ENCODE measurements at places on chromosomes 3 and 15.

GRCh38 chr15:38994310-38994709 is 429.7 kb upstream of the RASGRP1 start:
- no peak for DNase-seq

DNA sequence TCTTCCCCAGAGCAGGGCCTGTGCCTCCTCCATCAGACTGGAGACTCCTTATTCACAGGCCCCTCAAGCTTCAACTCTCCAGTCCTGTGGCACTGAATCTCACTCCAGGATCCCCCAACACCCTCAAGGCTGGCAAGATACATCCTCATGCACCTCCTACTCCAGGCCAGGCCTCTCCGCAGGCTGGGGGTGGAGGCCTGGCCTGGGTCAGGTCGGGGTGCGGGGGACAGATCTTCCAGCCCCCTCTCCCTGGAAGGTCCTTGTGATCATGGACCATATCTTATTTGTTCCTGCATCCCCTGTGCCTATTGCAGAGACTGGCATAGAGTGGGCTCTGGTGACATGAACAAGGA is 147.3 kb downstream of the SMAD6 start:
- no peak for DNase-seq

GRCh38 chr3:58015520-58015915 is 7.3 kb downstream of the FLNB start:
- no peak for DNase-seq

- no peak for DNase-seq
These were observed 97.8 kb upstream of the IGSF10 start for GRCh38 chr3:151558661-151559060.

- no peak for DNase-seq
These were observed 964 bp downstream of the SLC25A20 start for GRCh38 chr3:48897460-48898376.

- peak; percentile 45 for DNase-seq
These were observed 432 bp upstream of the LPP start for GRCh38 chr3:188153437-188154013.

DNA sequence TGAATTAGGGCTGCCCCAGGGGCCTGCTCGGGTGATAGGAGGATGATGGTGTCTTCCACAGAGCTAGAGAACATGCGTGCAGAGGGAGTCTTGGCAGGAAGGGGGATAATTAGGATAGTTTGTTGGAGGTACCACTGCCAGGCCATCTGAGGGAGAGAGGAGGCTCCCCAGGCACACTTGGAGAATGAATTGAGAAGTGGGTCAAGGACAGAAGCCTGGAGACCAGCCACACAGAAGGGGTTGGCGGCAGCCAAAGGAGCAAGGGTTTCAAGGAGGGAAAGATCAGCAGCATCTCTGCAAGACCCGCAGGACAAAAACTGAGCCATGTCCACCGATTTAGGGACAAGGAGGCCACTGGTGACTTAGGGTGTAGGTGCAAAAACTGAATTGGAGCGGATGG is 6.9 kb downstream of the SLC28A1 start:
- DNase-seq: no peak

DNA sequence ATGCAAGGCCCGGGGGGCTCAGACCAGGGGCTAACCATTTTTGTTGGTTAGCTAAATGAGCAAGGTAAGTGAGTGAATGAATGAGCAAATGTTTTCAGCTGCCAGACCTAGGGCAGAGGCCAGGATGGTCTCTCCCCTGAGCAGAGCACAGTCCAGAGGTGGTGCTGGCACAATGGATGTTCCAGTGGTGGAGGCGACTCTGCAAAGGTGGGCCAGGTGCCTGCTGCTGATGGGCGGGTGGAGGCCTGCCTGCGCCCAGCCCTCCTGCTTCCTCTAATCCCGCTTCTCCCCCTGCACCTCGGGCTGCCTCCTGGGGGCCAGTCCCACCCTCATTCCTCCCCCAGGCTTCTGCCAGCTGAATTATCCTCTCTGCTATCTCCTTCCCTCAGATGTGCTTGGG is 112.8 kb downstream of the WNT7A start:
- DNase-seq: no peak

- DNase-seq: no peak
These were observed 26.3 kb downstream of the CDIN1 start for GRCh38 chr15:36605604-36606263.

GRCh38 chr3:42970976-42971772 is 7.9 kb upstream of the GASK1A start:
- DNase-seq: no peak

- no peak for DNase-seq
These were observed 70.1 kb downstream of the HCN4 start for GRCh38 chr15:73298522-73299245.

- DNase-seq: no peak
These were observed 9.8 kb upstream of the PLXND1 start for GRCh38 chr3:129616291-129616690.

DNA sequence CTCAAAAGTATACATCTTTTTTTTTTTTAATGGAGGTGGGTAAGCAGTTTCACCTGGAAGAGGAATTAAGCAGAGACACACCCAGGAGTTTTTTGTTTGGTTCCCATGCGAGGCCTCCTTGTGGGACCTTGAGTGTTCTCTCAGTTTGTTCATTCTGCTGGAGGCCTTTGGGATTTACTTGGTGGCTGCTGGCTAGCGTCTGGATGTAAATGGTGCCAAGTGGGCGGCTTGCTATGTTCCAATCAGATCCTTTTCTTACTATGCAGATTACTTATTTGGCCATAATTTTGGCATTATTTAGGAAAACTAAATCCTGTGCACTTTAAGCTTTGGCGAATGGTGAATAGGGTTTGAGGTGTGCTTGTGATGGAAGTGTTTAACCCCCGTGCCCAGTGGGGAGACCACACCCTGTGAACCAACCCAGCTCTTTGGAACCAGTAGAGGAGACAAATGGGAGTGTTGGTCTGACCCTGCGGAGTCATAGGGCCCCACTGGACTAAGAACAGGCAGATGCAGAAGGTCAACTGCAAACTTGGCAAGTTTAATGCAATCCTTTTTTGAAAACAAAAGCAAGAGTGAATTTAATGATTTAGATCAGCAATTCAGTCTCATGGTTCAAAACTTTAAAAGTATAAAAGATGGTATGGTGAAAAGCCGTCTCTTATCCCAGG is 79.4 kb downstream of the EBLN2 start:
- no peak for DNase-seq

DNA sequence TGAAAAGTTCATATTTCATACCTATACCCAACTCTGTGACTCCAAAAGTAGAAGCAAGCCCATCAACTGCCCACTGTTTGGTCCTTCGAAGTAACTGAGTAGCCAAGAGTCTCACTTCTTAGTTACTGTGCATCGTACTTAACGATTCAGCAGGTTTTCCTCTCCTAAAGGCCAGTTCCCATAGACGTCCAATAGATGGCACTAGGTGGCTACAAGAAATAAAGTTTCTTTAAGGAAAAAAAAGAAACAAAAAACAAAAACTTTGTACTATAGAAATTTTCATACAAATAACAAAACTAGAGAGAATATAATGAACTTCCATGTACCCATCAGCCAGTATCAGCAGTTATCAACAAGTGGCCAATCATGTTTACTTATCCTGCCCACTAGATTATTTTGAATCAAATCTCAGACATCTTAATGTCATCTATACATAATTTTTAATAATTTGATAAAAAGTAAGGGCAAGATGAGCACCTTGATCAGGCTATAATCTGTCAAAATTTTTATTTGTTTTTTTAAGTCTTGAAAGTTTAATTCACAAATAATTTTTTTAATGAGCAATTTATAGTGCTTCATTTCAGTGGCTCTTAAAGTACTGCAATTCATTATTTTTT is 63.8 kb upstream of the ACP3 start:
- DNase-seq: no peak

DNA sequence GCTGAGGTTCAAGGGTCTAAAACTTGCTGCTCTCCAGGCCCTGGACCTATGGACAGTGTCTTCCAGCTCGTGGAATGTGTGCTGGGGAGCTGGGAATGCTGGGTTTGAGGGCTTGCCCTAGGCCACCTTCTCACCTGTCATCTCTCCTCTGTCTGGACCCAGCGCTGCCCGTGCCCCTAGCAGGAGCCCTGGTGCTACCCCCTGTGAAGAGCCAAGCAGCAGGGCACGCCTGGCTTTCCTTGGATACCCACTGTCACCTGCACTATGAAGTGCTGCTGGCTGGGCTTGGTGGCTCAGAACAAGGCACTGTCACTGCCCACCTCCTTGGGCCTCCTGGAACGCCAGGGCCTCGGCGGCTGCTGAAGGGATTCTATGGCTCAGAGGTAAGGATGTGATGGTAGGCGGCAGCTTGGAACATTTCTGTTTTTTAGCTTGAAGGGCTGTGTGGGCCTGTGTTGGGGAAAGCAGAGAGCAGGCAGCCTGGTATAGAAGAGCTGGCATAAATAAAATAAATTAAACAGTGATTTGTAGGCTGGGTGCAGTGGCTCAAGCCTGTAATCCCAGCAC is 5.1 kb downstream of the CHRD start:
- no peak for DNase-seq

- DNase-seq: no peak
These were observed 136.8 kb upstream of the PLXNA1 start for GRCh38 chr3:126845920-126846715.

DNA sequence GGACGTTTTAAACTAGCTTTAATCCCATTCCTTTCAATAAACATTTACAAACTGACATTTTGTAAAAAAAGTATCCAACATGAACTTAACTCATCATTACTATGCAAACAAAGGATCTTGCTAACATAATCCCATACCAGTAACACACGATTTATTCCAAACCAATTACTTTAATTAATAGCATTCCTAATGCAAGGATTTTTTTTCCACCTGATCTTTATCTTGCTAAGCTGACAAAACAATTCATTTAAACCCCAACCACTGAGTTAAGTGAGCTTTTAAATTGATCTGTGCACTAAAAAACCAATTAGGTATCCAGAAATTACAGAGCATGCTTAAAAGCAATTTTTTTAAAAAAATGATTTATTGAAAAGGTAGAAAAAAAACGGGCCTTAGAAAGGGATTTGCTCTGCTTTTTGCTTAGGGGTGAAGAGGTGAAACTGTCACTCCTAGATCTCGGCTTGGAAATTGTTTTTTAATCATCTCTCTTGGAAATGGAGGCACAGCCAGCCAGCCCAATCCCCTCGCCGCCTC is 1.2 kb downstream of the SH3BP5 start:
- no peak for DNase-seq

DNA sequence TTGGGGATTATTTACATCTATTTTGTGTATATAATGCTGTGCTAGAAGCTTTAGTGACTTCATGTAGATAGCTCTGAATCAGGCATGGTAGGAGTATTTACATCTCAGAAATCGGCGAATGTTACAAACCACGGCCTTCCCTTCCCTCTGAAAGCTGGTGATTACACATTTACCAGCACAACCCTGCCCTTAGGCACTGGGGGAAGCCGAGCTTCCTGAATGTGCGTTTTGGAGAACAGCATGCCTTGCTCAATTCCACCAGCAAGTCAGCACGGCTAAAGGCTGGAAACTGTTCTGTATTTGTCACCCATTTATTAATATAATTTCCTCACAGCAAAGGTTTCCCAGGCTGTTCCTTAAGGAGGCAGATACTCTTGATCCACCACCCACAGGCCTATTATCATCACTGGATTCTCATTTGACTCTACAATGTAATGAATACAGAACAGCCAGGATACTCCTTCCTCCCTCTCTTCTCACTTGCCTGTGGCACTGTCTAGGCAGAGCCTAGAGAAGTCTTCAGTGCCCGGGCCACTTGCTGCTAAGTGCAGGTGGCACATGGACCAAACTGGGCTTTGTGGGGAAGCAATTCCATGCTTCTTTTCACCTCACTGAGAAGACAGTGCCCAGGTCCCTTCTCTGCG is 55.2 kb upstream of the CACNA2D3 start:
- no peak for DNase-seq

DNA sequence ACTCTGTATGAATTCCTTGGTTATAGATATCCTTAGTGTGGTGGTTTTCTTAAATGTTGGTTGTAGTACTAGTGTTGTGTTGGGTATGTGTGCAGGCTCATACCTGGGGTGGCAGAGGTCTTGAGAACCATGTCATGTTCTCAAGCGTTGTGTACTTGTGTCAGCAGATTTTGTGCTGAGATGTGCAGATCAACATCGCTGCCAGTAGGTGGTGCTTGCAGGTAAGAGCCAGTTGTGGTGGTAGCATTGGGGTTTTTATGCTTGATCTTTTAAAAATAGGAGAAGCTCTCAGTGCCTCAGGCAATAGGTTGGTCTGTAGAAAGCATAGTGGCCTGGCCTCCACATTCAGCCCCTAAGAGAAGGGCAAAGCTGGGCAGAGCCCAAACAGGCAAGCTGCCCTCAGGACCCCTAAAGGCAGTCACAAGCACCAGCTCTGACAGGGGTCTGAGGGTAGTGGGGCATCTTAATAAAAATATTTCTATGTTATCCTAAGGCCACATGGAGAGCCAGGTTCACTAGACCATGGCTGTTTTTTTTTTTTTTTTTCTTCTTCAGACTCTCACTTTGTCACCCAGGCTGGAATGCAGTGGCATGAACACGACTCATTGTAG is 164.0 kb downstream of the IL20RB start:
- DNase-seq: no peak

DNA sequence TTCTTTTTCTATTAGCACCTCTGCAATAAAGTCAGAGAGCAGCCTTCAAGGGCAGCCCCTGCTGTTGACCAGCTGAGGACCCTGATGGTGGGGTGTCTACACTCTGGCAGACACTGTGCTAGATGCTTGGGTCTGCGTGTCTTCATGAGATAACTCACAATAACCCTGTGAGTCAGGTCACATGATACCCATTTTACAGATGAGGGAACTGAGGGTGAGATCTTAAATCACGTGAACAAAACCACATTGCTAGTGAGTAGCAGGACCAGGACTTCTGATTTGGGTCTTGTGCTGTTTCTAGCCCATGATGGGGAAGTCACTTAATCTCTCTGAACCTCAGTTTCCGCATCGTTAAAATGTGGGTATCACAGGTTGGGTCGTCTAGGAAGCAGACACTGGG is 118.5 kb upstream of the LIPC start:
- no peak for DNase-seq

- DNase-seq: no peak
These were observed 84.5 kb upstream of the SYNPR start for GRCh38 chr3:63193647-63194046.

DNA sequence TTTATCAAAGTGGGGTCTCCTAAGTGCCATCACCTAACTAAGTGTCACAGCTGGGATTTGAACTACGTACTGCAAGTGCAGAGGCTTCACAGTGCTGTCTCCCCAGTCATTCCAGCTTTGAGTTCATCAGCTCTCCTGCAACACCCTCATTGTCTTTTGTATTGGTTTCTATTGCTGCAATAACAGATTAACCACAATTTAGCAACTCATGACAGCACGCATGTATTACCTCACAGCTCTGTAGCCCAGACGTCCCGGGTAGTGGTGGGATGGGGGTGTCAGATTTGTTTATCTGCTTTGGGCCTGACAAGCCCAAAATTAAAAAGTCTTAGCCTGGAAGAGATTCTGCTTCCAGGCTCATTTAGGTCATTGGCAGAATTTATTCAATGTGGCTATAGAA is 220.5 kb upstream of the LRRN1 start:
- DNase-seq: no peak

DNA sequence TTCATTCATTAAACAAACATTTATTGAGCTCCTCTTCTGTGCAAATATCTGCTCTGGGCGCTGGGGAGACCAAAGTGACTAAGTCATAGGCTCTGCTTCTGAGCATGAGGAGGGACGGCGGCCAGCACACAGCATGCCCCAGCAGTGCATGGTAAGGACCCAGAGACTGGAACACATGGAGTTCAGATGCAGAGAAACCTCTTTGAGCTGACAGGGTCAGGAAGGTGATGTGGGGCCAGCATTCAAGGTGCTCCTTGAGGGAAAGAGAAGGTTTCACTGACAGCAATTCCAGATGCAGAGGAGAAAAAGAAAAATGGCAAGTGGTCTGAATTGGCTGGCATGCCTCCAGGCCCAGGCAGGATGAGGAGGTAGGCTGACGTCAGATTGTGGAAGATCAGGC is 234.5 kb downstream of the UACA start:
- DNase-seq: no peak

Measured in activated CD4-positive, CD25-positive, alpha-beta regulatory T cell treated with anti-CD3 and anti-CD28 coated beads, Interleukin-2, amount 50 U/mL, for 72 hours (primary cell).